ENCODE measurements at places on chromosomes 7 and 10.

DNA sequence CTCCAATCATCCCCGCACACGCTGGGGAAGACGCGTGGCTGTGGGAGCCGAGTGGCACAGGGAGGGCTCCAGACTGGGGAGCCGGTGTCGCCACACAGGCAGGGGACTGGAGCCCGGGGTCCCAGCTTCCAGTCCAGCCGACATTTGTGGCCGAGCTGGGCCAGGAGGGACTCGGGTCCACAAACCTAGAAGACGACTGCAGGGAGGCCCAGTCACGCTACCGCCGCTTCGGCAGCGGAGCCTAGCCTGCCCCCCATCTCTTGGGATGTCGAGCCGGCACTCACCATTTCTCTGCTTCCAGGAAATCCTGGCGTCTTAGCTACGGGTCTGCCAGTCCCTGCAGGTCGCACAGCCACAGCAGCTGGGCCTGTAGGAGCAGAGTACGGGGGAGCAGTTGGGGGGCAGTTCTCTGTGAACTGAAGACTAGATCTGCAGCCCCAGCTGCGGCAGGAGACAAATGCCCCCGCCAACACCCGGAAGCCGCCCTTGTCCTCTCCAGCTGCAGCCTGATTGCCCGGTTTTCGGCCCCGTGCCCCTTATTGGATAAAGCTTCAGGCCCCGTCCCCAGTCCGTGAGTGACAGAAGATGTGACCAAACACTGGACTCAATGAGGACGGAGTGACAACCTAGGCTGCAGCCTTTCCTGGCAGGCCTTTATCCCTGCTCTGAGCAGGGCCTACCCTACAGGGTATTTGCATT, 270.7 kb downstream of the ZNF33B start:
- no peak overlapping the region for H3K27ac ChIP-seq
- H3K27me3 ChIP-seq = no peaks in the 10 kb centered on the region

DNA sequence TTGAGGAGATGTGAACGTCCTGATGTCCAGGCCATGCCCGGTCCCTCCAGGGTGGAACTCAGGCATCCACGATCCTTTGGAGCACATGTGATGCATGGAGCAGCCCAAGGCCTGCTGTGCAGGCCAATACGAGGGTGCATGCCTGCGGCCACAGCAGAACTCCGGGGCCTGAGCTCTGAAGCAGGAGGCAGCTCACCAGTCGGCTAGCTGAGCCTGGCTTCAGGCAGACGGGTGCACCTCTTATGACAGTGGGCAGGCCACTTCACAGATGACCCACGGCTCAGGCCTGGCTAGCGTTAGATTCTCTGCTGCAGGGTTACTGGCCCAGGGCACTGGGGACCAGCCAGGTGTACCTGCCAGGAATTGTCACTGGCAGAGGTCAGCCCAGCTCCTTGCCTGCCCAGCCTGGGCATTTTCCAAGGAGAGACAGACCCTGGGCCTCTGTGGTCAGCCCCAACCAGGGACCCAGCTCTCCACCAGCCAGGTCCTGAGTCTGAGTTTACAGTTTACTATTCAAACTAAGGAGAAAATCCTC, 29.6 kb upstream of the INPP5A start:
- H3K4me3 ChIP-seq = no peak overlapping the region
- no peaks in the 10 kb centered on the region for H3K27me3 ChIP-seq
- no peak for DNase-seq
- H3K4me1 ChIP-seq = no peaks in the 10 kb centered on the region

DNA sequence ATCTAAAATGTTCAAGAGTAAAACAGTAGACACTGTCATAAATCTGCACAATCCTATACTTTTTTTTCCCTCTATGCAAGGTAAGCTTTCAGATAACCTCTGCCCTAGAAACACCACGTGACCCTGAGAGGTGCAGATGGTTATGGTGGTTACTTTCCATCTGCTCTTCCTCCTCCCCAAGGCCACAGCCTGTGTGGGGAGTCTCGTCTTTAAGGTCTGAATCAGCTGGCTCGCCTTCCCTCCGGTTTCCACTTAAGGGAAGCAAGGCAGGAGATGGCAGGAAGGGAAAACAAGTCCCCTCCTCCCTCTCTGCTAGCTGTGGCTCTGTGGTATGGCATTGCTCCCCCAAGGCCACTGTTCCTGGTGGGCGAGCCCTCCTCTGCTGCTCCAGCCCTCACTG, 181.8 kb downstream of the GLI3 start:
- H3K4me1 ChIP-seq = no peaks in the 10 kb centered on the region
- no peak for DNase-seq
- H3K4me3 ChIP-seq = no peak overlapping the region
- H3K27me3 ChIP-seq = no peaks in the 10 kb centered on the region
- H3K36me3 ChIP-seq = no peaks in the 10 kb centered on the region

GRCh38 chr10:70166394-70166793, 3.9 kb downstream of the SAR1A start:
- no peaks in the 10 kb centered on the region for H3K27me3 ChIP-seq
- no peak overlapping the region for H3K4me3 ChIP-seq
- H3K4me1 ChIP-seq = no peaks in the 10 kb centered on the region
- DNase-seq = no peak
- no peak overlapping the region for H3K27ac ChIP-seq

DNA sequence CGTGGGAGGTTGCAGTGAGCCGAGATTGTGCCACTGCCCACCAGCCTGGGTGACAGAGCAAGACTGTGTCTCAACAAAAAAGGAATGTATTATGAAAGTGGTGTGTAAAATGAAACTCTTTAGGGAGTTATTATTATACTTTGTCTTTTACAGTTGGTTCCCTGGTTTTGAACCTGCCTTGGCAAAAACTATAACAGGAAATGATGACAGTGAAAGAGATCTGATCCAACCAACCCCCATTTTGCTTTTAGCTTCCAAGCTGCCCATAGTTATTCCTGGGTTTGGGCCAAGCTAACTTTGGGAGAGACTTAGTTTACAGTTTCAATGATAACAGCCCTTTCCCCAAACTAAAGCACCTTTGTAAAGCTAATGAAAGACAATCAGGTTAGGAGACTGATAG, 34.1 kb upstream of the NMT2 start:
- H3K27ac ChIP-seq = no peak overlapping the region
- H3K4me3 ChIP-seq = no peak overlapping the region
- H3K27me3 ChIP-seq = no peaks in the 10 kb centered on the region
- no peaks in the 10 kb centered on the region for H3K36me3 ChIP-seq
- DNase-seq = no peak

GRCh38 chr7:48085433-48085791, 3.7 kb upstream of the UPP1 start:
- no peaks in the 10 kb centered on the region for H3K36me3 ChIP-seq
- no peak for DNase-seq
- no peak overlapping the region for H3K4me3 ChIP-seq

DNA sequence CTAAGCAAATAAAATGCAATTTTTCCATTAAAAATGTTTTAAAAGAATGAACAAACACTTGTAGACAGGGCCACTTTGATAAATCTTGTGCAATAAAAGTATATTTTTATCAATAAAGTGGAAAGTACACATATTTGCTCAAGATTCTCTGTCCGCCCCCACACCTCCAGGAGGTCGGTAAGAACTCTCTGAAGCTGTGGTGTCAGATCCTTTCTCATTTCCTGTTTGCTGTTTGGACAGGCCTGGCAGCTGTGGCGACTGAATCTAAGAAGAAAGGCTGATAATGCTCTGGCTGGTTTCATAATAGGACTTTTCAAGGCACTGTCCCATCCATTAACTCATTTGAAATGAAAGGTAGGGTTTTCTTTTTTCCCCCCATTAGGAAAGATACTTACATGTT, 15.3 kb upstream of the ASB4 start:
- H3K27ac ChIP-seq = no peak overlapping the region
- H3K27me3 ChIP-seq = no peaks in the 10 kb centered on the region
- no peak for DNase-seq
- no peak overlapping the region for H3K4me3 ChIP-seq
- H3K36me3 ChIP-seq = no peaks in the 10 kb centered on the region
- H3K4me1 ChIP-seq = peaks cover 3% of the 10 kb centered on the region

Measured in iPS DF 6.9 (cell line).